ENCODE measurements at places on chromosomes 4 and X.
A peak's percentile ranks its signal among the peaks of the same experiment; 100 is the strongest.

- no peak for DNase-seq
These were observed 28.5 kb downstream of the MSN start for GRCh38 chrX:65695849-65696449.

DNA sequence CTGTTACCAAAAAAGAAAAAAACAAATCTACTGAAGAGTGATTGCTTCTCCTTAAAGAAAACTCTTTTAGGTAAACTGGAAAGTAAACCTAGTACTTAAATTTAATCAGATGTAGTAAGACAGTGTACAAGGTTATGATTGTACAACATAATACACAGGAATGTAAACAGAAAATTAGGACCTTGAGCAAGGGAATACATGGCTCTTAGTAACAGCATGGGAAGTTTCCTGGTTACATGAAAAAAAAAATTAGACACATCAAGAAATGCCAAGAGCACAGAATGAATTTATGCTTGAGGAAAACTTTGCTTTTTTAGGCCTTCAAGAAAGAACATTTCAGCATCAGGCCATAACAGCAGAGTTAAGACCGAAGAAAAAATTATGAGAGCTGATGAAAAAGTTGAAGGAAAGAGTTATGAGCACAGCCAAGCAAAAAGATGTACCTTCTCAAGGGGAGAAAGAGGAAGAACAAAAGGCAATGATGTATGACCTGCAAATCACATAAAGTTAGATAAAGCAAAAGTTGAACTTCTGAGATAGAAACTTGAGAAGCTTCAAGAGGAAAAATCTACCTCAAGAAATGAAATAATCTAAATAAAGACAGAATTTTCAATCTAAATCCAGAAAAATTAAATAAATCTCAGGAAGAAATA, 311.6 kb downstream of the GALNTL6 start:
- DNase-seq: no peak

- no peak for DNase-seq
These were observed 88.5 kb downstream of the MTMR1 start for GRCh38 chrX:150781677-150782076.

DNA sequence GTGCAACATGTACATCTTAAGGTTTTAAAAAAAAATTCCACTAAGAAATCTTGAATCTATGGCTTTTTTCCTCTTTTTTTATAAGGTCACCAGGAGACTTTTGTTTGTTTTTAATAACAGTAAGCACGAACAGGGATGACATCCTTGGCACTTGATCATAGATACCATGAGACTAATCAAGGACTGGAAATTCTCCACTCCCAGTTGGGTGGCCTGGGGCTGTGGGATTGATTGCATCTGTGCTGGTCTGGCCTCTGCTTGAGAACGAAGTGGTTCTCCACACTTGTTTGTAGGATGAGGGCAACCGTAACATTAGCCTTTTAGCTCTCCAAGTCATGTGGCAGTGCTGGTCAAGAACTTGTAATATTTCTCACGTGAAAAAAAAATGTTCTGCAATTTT, 35.4 kb downstream of the SNX25 start:
- DNase-seq: no peak

DNA sequence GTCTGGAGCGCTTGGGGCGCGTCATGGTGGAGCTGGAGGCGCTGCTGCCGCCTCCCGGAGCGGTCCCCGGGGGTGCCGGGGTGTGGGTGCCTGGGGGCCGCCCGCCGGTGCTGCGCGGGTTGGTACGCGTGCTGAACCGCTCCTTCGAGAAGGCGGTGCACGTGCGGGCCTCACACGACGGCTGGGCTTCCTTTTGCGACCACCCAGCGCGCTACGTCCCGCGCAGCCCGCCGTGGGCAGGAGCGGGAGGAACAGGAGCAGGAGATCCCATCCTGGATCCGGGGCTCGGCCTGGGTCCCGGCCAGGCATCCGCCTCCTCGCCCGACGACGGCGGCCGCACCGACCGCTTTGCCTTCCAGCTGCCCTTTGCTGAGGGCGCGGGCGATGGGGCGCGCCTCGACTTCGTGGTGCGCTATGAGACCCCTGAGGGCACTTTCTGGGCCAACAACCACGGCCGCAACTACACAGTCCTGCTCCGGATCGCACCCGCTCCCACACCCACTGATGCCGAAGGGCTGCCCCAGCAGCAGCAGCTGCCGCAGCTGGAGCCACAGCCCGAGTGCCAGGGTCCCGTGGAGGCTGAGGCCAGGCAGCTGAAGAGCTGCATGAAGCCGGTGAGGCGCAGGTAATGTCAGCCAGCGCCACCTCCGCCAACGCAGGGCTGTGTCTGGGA, 792 bp downstream of the PPP1R3F start:
- peak; percentile 29 for DNase-seq

GRCh38 chr4:66489783-66490452, 819.6 kb upstream of the EPHA5 start:
- no peak for DNase-seq

DNA sequence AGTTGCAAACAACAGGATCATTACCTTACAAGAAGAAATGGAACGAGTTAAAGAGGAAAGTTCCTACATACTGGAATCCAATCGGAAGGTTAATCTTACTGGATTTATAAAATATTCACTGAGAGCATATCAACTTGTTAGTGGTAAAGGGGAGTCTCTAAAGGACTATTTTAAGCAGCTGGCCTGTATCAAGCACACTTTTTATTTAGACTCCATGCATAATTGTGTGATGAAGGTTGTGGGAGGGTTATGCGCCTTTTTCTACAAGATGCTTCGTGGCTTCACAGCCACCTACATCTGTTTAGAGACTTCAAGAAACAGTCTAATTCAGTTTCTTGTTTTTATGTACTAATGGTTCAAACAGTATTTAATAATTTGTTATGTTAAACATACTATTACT, 56.6 kb downstream of the GRSF1 start:
- DNase-seq: no peak

GRCh38 chr4:173074501-173074946, 94.1 kb upstream of the GALNT7 start:
- no peak for DNase-seq

- no peak for DNase-seq
These were observed 1180.2 kb downstream of the RAPGEF2 start for GRCh38 chr4:160283081-160283480.

GRCh38 chr4:128424527-128425497, 137.2 kb upstream of the PGRMC2 start:
- DNase-seq: no peak

DNA sequence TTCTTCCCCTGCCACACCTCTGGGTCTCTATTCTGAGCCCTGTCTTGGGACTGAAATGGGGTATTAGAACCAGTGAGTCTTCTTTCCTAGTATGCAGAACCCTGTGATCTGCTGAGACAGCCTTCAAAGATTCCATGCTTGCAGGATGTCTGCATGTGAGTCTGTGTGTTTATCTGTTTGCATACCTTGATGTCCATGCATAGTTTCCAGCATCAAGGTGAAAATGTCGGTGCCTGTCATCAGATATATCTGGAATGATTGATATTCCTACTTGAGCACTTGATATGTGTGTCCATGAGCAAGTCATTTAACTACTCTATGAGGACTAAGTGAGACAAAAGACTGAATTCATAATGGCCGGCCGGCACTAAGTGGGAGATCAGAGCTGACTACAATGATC, 117.0 kb upstream of the HS3ST1 start:
- DNase-seq: no peak

GRCh38 chr4:78592088-78592783, 40.7 kb downstream of the ANXA3 start:
- no peak for DNase-seq
